ENCODE measurements at places on chromosomes 7 and 10.
A peak's percentile ranks its signal among the peaks of the same experiment; 100 is the strongest.

GRCh38 chr7:128997181-128997580, 57.7 kb downstream of the TNPO3 start:
- no peak for DNase-seq

GRCh38 chr7:150373049-150373801, 4.6 kb downstream of the REPIN1 start:
- DNase-seq, result no peak

GRCh38 chr7:26667514-26668133, 196.8 kb downstream of the SKAP2 start:
- DNase-seq, result peak; percentile 60

GRCh38 chr7:105153531-105153930, 139.5 kb downstream of the KMT2E start:
- DNase-seq, result no peak

- no peak for DNase-seq
These were observed 108.6 kb downstream of the ARHGAP22 start for GRCh38 chr10:48496105-48496830.

- no peak for DNase-seq
These were observed 316.7 kb upstream of the TPK1 start for GRCh38 chr7:145152589-145152988.

GRCh38 chr7:160958-161725, 31.2 kb upstream of the FAM20C start:
- no peak for DNase-seq

GRCh38 chr10:101839416-101840063, 4.1 kb downstream of the KCNIP2 start:
- DNase-seq, result no peak

GRCh38 chr10:95406651-95407280, 116.0 kb upstream of the PDLIM1 start:
- DNase-seq, result no peak

- no peak for DNase-seq
These were observed 289.1 kb downstream of the CCDC3 start for GRCh38 chr10:12712293-12712983.

DNA sequence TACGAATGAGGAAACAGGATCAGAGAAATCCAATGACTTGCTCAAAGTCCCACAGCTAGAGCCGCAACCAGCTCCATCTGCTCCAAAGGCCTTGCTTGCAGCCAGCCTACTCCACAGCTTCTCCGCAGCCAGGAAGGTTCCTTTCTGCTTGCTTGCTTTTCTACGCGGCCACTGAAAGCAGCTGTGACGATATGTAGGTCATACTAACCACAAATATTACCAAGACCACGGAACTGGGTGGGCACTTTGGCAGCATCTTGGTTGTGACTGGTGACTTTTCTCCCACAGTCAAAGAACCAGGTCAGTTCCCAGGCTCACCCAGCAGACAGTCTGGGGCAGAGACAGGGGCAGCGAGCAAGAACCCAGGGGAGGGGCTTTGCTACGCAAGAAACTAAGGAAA, 86.4 kb downstream of the FAM53B start:
- no peak for DNase-seq

- DNase-seq, result peak; percentile 41
These were observed 22.6 kb downstream of the COL1A2 start for GRCh38 chr7:94417306-94417705.

GRCh38 chr7:31550432-31550831, 36.5 kb downstream of the ITPRID1 start:
- DNase-seq, result no peak

DNA sequence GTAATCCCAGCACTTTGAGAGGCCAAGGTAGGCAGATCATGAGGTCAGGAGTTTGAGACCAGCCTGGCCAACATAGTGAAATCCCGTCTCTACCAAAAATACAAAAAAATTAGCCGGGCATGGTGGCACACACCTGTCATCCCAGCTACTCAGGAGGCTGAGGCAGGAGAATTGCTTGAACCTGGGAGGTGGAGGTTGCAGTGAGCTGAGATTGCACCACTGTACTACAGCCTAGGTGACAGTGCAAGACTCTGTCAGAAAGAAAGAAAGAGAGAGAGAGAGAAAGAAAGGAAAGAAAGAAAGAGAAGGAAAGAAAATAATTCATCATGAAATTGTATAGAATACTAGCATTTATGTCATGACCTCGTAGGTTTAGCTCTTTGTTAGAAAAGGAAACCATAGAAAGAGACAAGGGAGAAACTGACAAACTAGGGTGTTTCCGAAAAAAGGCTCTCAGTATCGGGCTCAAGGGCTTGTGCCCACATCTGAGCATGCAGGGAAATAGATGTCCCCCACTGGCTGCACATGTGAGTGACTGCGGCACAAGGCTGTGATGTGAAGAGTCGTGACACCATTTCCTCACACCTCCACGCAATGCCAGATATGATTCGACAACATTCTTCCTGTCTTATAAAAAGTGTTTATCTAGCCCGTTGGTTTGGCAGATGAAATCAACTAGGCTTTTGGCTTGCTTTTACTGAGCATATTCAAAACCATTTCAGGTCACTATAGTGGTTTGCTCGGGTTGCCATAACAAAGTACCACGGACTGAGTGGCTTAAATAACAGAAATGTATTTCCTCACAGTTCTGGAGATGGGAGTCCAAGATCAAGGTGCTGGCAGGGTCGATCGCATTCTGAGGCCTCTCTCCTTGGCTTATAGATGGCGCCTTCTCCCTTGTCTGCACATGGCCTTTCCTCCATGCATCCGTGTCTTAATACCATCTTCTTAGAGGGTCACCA, 2.0 kb downstream of the SRGN start:
- no peak for DNase-seq

DNA sequence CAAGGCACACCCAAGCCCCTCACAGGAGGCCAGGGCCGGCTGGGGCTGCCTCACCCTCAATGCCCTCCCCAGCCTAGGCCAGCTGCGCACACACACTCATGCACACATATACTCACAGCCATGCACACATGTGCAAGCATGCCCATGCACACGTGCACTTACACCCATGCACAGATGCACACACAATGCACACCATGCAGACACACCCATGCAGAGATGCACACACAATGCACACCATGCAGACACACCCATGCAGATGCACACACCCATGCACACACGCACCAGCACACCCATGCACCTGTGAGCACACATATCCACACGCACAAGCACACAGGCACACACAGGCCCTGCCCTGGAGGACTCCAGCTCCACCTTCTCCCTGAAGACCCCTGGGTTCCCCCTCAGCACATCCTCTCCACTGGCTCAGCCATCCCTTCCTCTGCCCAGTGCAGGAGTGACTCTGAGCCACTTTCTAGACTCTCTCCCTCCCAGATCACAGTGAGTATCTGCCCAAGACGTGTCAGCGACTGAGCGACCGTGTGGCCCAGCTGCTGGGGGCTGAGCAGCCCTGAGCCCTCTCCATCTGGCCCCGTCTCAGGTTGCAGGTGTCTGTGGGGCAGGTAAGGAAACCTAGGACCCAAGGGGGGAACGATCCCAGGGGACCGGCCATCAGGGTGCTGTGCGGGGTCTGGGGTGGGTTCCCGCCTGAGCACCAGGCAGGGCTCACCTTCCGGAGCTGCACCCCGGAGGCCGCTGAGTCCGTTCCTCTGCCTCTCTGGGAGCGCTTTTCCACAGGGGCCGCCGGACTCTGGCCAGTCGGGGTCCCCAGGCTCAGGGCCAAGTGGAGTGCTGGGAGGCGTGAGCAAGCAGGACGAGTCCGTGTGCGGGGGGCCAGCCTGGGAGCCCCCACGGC, 25.8 kb downstream of the AP5Z1 start:
- DNase-seq, result no peak

- no peak for DNase-seq
These were observed 43.0 kb downstream of the UNCX start for GRCh38 chr7:1275451-1276381.

GRCh38 chr7:102432442-102433218, 745 bp upstream of the ORAI2 start:
- DNase-seq, result no peak

DNA sequence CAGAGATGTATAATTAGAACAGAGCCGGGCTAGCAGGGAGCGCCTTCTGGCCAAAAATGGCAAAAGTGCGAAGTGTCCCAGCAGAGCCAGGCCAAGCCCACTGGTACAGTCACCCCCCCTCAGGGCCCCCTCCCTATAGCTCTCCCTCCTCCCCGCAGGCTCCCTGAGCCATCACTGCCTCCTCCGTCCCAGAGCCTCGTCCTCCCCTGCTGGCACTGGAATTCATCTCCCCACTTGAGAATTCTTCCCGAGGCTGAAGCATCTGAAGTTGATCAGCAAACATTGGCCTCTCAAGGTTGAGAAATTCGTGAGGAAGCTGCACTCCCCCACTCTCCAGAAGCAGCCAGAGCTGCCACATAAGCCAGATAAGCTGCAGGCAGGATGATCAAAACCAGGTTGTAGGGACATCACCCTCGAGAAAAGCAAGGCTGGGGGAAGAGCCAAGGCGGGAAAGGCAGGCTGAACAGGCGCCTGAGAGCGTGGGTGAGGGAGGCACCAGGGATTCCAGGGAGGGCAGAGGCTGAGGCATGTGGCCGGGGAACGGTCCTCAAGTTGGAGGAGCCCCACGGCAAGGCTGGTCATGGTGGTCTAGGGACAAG, 23.4 kb downstream of the CAMK2G start:
- DNase-seq, result no peak

- no peak for DNase-seq
These were observed 12.9 kb downstream of the HSPB1 start for GRCh38 chr7:76315364-76315763.

DNA sequence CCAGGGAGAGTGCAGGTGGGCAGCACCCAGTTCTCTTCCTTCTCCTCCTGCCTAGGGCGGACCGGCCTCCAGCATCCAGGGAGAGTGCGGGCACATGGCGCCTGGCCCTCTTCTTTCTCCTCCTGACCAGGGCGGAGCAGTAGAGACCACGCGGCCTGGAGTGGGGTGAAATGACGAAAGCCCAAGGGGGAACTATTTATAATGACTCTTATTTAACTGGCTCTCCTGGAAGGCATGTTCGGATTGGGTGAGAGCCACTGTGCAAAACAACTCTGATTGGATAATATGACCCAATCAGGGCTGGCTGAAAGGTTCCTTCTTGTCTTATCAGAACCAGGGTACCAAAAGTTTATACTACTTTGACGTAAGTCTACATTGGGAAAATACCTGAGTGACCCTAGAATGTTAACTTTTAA, 63.1 kb downstream of the ZNF37A start:
- no peak for DNase-seq

DNA sequence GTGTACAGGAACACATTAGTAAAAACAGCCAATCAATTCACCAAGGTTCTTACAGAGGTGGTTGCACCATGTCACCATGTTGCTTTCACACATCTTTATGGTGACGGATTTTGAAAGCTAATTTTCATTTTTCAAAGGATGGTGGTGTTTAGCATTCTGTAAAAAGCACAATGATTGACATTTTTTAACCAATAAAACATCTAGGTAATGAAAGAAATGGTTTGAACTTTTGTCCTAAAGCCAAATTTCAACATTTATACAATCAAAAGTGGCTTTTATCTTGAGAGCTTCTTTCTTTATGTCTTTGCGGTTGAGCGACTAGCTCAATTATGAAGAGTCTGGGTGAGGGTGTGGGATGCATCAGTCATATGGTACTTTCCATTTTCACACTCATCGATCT, 94.4 kb downstream of the MALRD1 start:
- no peak for DNase-seq

DNA sequence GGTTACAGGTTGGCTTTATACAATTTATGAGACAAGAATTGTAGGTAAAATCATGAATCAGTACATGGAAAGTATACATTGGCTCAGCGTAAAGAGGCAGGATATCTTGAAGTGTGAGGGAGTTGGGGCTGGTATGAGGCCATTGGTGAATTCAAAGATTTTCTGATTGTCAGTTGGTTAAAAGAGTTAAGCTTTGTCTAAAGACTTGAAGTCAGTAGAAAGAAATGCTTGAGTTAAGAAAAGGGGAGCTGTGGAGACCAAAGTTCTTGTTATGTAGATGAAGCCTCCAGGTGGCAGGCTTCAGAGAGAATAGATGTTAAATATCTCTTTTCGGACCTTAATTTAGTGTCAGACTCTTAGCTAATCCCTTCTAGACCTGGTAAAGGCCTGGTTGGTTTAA, 341.0 kb downstream of the GALNT17 start:
- DNase-seq, result no peak

- no peak for DNase-seq
These were observed 47.1 kb downstream of the NT5C2 start for GRCh38 chr10:103145860-103146466.

Measured in NCI-H187 (cell line).